Omental fat pad (tissue), 4 donors: ENCODE measurements at places on chromosomes 16 and 17. TPM values are rescaled to one million over a fixed set of nuclear protein-coding genes. Genes with fewer than 3 reads are reported as not detected.

The GRIN2A gene
- total RNA-seq: 0.28 TPM

The GP1BA gene
- total RNA-seq: not detected

DNA sequence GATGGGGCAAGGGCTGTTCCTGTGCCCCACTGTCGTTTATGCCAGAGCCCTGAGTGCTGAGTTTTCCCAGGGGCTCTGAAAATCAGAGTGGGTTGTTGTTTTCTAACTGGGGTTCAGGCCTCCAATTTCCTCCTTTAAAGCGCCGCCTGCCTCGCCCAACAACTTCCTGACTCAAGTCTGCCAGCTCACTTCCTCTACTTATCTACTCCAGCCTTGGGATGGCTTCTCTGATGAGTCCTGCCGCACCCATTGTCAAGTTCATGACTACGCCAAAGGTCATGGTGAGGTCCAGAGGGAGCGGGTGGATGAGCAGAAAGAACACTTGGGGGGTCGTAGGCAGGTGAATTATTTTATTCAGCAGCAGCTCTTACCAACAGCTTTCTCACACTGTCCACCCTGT is 104.7 kb downstream of the UTP18 start:
- no peak for DNase-seq

DNA sequence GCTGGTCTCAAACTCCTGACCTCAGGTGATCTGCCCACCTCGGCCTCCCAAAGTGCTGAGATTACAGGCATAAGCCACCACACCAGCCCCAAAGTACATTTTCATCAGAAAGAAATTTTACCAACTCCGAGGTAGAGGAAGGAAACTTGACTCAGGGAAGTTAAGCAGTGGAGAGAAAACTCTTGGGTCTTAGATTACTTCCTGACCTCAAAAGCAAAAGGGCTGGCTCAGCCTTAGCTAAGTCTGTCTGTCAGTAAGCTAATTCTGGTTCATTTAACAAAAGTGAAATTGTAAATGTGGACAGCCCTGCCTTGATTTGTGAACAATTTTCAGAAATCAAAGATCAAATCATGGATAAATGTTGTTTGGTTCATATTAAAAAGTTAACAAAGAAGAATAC is 30.6 kb downstream of the MAP2K6 start:
- no peak for DNase-seq

DNA sequence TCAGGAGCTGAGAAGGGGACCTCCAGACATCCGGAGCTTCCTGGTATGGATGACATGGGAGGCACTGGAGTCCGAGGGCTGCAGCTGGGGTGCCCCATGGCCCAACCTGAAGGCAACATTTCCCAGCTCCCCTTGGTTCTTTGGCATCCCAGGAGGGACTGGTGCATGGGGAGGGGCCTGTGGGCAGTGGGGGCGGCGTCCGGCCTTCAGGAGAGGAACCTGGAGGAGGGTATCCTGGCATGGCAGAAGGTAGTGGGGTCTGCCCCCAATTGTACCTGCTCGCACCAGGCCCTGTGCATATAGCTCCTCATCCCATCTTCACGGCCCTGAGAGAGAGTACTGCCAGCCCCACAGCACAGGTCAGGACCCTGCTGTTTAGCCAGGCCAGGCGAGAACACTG is 11.9 kb downstream of the NPTX1 start:
- DNase-seq: no peak

DNA sequence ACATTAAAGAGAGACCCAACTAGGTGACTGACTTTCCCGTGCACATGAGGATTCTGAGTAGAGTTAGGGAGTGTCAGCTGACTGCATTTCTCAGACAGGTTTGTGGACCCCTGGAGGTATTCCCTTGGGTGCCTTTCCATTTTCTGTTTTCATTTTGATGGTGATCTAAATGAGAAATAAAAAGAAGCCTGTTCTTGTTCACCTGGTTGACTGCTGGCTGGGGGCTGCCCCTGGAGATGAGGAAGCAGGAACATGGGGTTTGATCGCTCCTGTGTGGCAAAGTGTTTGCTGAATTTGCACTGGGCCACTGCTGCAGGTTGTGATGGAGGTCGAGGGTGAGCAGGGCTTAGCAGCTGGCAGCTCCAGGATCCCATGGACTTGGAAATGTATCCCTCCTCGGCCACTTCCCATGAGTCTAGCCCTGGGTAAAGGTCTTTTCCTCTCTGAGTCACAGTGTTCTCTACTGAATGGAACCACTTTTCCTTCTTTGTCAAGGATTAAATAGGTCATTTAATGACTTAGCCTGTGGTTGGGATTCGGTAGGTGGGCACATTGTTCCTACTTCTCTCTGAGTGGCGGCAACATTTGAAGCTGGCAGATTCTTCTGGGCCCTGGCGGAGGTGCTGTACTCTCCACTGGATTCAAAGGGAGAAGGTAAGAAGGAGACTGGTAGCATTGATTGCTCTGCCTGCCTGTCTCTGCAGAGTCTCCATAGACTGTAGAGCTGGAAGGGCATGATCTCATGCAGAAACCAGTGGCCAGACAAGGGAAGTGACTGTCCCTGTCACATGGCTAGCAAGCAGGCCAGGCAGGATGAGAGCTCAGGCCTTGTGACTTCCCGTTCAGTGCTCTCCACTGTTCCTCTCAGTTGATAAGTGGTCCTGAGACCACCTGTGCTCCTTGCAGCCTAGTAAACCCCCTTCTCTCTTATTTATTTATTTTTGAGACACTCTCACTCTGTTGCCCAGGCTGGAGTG is 17.9 kb downstream of the SNX29 start:
- no peak for DNase-seq

DNA sequence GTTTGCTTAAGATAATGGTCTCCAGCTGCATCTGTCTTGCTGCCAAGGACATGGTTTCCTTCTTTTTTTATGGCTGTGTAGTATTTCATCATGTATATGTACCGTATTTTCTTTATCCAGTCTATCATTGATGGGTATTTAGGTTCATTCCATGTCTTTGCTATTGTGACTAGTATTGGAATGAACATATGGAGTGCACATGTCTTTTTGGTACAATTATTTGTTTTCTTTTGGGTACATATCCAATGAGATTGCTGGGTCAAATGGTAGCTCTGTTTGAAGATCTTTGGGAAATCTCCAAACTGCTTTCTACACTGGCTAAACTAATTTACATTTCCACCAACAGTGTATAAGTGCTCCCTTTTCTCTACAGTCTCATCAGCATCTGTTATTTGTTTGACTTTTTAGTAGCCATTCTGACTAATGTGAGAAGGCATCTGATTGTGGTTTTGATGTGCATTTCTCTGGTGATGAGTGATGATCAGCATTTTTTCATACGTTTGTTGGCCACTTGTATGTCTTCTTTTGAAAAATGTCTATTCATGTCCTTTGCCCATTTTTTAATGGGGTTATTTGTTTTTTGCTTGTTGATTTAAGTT is 66.2 kb downstream of the TNFRSF13B start:
- no peak for DNase-seq

GRCh38 chr16:74984194-74984528 is 762 bp downstream of the WDR59 start:
- DNase-seq: no peak

- DNase-seq: no peak
Observed at GRCh38 chr17:35227546-35227945, 15.3 kb upstream of the SLFN5 start.

- no peak for DNase-seq
Observed at GRCh38 chr17:17792037-17792550, 44.7 kb downstream of the SREBF1 start.

DNA sequence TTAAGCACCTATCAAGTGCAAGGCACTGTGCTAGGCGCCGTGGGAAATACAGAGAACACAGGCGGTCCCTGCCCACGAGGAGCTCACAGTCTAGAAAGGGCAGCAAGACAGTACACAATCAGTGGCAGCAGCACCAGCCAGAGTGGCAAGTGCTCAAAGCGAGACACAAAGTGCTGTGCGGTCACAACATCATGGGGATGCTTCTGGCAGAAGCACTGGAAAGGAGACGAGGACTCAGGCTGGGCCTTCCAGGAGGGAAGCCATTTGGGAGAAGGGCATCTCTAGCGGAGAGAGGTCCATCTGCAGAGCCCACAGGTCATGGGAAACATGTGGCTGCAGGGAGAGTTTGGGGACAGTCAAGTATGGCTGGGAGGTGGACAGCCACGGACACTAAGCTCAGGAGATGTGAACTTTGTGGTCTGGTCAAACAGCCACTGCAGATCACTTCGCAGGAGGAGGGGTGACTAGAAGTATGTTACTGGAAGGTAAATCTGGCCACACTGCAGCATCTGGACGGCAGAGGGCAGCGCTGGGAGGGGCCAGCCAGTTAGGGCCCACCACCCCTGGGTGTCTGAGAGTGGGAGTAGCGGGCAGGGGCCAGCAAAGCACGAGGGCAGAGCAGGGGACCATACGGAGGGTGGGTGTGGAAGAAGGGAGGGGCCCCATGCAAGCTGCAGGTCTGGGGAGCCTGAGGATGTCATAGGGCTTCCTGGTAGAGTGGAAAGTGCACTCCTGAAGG is 71.1 kb downstream of the N4BP1 start:
- no peak for DNase-seq

DNA sequence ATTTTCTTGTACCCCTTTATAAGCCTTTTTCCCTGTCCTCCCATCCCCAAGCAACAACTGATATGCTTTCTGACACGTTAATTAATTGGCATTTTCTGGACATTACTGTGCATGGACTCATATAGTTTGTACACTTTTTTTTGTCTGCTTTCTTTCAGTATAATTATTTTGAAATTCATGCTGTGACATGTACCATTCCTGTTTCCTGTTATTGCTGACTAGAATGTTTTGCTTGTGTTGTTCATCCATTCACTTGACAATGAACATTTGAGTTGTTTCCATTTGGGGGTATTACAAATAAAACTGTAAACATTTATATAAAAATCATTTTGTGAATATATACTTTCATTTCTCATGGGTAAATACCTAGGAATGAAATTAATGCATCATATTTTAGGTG is 50.6 kb downstream of the RBBP6 start:
- no peak for DNase-seq

- DNase-seq: peak; percentile 46
Observed at GRCh38 chr17:17849147-17849820, 12.5 kb upstream of the SREBF1 start.

DNA sequence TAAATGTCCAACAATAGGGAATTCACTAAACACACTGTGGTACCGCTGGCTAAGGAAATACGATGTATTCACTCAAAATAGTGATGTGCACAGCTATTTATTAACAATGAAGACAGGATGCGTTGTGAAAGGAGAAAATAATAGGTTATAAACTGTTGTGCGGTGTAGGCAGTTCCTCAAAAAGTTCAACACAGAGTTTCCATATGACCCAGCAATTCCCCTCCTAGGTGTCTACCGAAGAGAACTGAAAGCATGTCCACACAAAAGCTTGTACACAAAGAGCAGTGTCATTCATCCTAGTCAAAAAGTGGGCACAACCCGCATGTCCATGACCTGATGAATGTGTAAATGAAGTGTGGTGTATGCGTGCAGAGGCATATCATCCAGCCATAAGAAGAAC is 1.2 kb upstream of the CES1 start:
- DNase-seq: no peak

- no peak for DNase-seq
Observed at GRCh38 chr16:87780385-87780989, 14.7 kb upstream of the KLHDC4 start.

DNA sequence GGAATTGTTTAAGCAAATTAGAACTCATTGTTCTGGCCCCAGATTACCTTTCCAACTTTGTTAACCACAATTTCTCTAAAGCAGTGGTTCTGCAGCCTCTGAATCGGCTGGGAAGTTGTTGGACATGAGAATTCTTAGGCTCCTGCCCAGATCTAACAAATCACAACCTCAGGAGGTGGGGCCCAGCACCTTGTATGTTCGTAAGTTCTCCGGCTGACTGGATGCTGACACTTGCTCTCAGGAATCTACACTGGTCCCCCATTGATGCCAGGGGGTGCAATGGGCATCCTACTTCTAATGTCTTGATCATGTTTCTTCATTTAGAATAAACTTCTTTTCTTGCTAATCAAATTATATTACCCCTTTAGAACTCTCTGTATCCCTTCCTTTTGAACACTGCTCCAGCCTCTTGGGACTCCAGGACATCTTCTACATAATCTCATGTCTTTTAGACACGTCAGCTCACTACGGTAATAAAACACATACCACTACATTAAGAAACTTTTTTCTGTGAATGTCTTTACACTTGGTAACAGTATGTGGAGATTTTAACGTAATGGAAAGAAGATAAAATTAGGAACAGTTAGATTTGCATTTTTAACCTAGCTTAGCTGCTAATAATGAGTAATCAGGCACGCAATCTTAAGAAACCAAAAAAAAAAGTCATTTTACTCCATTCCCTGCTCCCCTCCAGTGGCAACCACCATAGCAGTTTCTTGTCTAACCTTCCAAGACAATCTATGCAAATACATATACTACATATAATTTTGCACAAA is 143.2 kb downstream of the ITFG1 start:
- no peak for DNase-seq

GRCh38 chr17:75731086-75731715 is 9.9 kb downstream of the ITGB4 start:
- DNase-seq: no peak

- no peak for DNase-seq
Observed at GRCh38 chr16:66366433-66367299, at the start of gene CDH5. CDH5 (plus strand) TSS chr16:66366691; CDS start chr16:66379338, 12,647 bp downstream.

GRCh38 chr17:38351412-38352222 is at the start of gene SOCS7:
SOCS7 (plus strand) TSS chr17:38351844; CDS start chr17:38352053, 209 bp downstream.
- DNase-seq: peak; percentile 92

DNA sequence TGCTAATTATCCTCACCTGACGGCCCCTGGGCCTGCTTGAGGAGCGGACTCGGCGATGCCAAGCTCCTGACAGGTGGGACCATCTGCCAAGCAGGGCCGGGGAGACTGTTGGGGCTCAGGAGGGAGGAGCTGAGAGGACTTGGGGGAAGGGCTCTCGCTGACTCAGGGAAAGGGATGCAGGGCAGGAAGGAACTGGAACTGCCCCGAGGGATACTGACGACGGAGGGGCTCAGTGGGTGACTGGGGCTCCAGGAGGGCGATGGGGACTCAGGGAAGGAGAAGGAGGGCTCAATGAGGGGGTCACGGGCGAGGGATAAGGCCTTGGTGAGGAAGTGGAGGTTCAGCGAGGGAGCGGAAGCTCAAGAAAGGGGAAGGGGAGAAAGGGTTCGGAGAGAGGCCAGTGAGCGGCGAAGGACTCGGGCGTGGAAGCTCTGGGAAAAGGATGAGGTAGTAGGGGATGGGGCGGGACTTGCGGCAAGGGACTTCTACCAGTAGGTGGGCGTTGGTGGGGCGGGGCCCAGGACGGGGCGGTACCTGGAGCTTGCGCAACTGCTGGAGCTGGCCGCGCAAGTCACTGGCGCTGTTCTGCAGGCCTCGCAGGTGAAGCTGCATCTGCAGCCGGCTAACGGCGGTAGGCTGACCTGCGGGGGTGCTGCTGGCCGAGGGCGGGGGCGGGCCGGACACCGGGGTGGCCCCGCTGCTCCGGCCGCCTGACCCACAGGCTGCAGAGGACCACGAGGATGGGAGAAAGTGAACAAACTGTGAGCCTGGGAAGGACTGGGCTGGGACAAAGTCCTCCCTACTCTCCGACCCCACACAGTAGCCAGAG is 46.5 kb downstream of the SRCIN1 start:
- DNase-seq: peak; percentile 76

GRCh38 chr16:19997264-19997663 is 76.4 kb downstream of the GPR139 start:
- DNase-seq: no peak
